ENCODE measurements at places on chromosomes 4 and X.

DNA sequence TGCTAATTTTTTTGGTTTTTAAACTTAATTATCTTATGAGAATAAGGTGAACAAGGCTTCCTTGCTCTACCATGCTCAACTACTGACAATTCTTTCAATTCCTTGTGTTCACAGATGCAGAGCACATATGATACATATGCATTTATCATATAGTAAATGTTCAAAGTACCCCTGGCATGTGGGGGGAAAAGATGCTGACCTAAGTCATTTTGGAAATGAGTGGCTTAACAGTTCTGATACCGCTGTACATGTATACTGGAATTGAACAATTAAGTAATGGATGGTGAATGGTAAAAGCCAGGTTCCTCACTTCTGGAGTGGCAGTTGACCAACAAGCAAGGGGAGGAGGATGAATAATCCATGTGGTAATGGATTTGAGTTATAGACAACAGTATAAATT, 149.6 kb downstream of the NAF1 start:
- no peak for DNase-seq

- DNase-seq = no peak
Observed at GRCh38 chr4:17012451-17012850, 114.0 kb upstream of the LDB2 start.

DNA sequence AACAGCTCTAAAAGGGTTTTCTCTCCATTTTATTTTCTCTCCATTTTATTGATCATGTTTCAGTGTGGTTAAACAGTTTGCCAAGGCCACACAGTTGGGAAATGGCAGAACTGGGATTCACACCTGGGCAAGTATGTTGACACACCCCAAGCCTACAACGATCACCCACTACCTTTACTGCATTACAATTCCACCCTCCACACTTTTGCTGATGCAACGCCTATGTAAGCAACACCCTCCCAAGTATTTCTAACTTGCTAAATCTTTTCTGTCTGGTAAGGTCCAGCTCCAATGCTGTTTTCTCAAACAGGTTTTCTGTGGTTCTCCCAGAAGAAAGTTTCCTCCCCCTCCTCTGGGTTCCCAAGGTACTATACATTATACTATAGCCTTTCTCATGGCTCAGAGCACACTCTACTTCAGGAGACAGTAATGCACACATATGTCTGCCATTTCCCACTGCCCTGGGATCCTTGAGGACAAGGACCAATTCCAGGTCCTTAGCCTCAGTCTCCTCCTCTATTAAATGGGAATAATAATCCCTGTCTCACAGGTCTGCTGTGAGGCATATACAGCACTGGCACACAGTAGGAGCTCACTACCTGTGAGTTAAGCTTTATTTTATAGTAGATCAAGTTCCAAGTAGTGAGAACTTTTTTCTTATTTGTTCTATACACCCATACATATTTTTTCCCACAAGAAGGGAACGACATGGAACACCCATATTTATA, 27.9 kb downstream of the IQSEC2 start:
- DNase-seq = no peak

GRCh38 chr4:116401293-116401692, 684.1 kb downstream of the TRAM1L1 start:
- no peak for DNase-seq

DNA sequence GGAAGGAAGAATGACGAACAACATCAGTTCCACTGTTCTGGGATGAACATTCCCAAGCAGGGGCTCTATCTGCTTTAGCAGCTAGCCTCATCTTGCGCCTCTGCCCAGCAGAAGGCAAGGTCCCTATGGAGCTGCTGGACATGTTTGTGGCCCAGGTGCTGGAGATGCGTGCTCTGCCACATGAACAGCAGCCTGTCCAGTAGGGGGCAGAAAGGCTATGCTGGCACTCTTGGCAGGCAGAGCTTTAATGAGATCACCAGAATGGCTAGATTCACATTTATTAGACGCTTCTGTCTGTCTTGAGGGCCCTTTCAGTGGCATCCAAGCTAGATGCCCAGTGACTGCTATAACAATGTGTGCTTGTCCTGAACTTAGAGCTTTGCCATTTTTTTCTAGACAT, 1826.0 kb downstream of the STIM2 start:
- peak; percentile 64 for DNase-seq

- peak; percentile 54 for DNase-seq
Observed at GRCh38 chrX:50815120-50815519, 1.1 kb upstream of the SHROOM4 start.

DNA sequence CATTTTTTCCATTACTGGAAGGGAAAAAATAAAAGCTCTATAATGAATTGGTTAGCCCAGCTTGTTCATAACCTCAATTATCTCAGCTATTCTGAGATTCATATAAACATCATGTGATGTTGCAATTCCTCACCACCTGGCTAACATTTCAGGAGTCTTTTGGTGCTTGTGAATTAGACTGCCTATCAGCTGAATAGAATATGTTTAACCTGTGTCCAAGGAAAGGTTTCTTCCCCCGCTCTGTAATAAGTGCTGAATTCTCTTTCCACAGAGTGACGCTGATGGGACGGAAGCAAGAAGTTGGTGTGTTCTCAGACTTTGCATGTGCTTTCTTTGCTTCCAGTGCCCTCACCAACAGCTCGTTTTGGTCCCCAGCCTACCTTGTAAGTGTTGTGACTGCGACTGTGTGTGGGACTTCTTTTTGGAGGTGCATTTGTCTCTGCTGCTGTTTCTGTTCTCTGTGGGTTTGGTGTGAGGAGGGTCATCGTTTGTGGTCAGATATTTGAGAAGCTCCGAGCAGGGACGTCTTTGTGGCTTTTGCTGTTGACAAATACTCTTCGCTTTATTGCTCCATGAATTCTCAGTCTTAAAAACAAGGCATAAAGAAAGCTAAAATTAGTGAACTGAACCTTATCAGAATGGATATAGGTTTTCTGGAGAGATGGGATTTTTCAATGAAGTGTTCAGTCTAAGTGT, 61.7 kb downstream of the PPARGC1A start:
- DNase-seq = peak; percentile 1

DNA sequence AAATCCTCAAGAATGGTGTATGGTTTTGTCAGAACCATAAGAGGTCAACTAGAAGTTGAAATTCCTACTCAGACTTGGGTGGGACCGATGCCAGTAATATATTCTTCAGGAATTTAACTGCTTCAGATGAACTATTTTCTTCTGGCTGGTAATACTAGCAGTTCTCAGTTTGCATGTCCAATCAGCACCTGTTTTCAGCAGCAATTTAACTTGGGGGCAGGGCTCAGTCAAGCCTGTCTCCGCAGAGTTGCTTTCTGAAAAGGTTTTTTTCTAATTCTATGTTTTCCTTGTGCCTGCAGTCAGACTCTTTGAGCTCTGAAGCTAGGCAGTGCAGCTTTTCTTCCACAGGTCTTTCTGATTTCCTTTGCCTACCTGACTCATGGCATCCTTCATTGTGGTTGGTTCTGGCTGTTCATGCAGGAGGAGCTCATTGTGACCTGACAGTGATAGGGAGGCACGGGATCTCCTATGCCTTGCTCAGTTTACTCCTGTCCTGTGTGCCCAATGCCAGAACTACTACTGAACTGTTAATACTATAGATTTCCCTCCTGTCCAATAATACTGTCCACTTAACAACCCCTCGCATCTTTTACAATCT, 17.3 kb upstream of the FMR1 start:
- no peak for DNase-seq

GRCh38 chr4:113069212-113069892, 19.9 kb downstream of the ANK2 start:
- DNase-seq = peak; percentile 24

GRCh38 chr4:101000496-101000895, 346.8 kb downstream of the PPP3CA start:
- DNase-seq = peak; percentile 53

DNA sequence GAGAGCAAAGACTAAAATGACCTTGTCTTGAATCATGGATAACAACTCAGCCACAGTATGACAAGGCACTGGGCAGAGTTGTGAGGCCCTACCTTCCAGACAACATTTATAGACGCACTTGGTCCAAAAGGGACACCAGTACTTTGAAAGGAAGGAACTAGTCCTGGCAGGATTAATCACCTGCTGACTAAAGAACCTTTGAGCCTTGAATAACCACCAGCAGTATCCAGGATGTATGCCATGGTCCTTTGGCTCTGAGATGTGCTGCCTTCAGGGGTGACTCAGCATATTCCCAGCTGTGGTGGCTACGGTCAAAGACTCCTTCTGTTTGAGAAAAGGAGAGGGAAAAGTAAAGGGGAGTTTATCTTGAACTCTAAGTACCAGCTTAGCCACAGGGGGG, 118.1 kb upstream of the PRR32 start:
- DNase-seq = no peak

DNA sequence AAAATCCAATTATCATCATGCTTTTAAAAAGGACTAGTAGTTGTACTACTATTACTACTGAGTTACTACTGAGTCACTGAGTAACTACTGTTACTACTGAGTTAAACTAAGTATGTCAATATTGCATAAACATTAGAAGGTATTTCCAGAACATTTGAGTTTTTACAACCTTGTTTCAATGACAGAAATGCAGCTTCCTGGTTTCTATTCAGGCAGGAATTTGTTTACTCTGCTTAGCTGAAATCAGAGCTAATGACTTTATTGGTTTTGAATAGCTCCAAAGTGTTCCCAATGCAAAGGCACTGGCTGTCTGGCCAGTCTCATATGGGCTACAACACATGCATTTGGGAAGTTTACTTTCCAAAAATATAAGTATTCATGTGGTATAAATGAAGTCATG, 12.0 kb downstream of the RPS6KA6 start:
- DNase-seq = no peak

- DNase-seq = no peak
Observed at GRCh38 chr4:16439768-16440167, 213.5 kb upstream of the TAPT1 start.

DNA sequence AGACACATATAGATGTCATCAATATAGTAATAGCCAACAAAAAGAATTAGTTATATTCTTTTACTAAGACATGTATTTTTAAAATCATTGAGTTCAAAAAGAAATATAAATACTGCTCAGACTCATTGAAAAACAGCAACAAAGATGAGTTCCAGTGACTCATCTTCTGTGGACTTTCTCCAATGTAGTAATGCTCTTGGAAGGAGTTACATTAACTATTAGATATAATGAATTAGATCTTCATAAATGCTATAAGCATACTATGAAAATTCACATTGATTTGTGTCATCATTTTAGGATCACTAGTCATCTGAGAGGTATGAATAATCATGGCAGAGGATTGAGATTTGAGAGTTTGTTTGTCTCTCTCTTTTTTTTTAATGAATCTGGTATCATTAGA, 547.8 kb upstream of the PCDH7 start:
- peak; percentile 10 for DNase-seq

- DNase-seq = no peak
Observed at GRCh38 chrX:134470013-134470412, 10.0 kb downstream of the HPRT1 start.

- DNase-seq = peak; percentile 91
Observed at GRCh38 chr4:39036172-39036571, 4.0 kb upstream of the TMEM156 start.

Data from iris pigment epithelial cell (primary cell).